Stimulated activated CD8-positive, alpha-beta memory T cell treated with anti-CD3 and anti-CD28 coated beads, Interleukin-12 subunit alpha, Interleukin-12 subunit beta, amount 100 ng/mL, for 4 hours (primary cell): ENCODE measurements at places on chromosomes 5 and 9.

DNA sequence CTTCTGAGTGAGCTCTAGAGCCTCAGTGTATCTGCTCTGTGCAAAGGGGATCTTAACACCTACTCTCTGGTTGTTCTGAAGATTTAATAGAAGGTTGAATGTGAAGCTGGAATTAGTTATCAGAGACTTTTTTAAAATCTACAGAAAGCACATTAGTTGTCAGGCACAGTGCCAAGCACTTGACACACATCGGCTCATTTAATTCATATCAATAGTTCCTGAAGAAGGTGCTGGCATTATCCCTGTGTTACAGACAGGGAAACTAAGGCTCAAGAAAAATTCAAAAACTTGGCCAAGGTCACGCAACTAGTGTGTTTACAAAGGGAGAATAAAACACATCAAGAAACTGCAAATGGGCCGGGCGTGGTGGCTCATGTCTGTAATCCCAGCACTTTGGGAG lies 80.2 kb downstream of the FGF18 start:
- DNase-seq: no peak

DNA sequence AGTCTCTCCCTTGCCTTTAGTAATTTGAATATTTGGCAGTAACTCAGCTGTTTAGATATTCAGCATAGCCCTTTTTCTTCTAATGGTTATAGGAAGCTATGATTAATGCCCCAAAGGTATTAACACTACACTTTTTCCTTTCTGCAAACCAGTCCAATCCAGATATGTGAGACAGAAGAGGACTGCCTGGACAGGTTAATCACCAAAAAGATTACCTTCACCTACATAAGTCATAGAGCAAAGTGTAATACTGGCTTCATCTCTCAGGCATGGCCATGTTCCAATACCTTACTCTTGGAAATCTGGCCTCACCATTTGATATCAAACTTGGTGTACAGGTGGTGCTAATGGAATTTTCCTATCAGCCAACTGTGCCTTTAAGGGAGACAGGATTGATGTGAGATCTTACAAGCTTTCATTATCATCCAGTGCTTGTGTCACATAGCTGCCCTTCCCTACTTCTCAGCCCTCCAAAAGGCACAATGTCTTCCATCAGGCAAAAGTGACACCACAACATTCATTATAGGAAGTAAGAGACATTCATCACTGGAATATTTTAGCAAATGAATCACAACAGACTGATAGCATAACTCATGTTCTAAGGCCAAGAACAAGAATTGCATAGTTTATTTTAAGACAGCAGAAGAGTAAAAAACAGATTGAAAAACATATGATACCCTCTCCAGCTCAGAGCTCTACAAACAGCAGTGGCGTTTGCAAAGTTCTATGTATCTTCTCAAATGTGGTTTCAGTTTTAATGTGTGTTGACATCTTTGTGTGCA lies 91.2 kb upstream of the PAM start:
- DNase-seq: no peak

DNA sequence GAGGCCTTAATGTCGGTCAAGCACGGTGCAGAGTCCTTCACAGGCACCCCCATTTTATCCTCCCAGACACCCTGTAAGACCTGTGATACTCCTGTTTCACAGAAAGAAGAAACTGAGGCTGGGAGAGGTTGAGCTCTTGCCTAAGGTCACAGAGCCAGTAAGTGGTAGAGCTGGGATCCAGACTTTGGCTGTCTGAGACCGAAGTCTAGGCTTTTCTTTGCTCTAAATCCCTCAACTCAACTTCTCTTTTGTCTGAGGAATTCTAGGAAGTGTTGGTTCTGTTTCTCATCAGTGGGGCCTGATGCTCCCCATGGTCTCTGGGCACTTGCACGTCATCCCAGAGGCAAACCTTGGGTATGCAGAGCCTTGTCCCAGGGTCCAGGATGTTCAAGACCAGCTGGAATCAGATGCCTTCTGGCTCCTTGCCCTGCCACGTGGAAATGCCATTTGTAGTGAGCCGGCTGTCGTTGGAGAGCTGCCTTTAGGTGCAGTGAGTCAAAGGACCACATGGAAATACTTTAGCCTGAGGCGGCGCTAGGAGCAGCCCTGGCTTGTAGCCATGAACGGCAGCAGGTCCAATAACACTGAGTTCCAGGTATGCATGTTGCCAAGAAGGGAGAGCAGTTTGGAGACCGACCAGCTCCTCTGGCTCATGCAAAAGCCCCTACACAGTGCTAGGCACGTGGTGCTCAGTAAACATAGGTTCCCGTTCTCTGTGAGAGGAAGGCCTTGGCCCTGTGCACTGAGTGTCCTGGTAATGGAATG lies 9.2 kb downstream of the DCANP1 start:
- no peak for DNase-seq

GRCh38 chr9:124694414-124695279 lies 76.5 kb downstream of the NR6A1 start:
- DNase-seq: no peak

DNA sequence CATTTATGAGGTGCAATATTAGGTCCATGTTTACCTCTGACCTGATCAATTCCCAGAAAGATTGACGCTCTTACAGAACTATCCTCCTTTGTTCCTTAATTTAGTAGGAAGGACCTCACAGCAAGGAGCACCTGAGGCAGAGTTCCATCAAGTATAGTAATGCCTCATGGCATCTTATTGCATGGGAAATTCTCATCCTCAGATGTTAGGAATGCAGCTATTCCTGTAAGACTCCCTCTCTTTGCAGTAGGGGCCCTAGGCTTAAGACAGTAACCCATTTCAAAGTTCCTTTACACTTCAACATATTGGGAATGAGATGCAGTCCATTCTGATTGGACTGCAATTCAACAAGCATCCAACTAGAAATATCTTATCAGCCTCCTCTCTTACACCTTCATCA lies 69.8 kb downstream of the SLCO4C1 start:
- DNase-seq: no peak

- DNase-seq: no peak
Observed at GRCh38 chr9:80555782-80556325, 984.1 kb downstream of the TLE4 start.
